ENCODE measurements at places on chromosomes 5 and 9.

- DNase-seq = no peak
Observed at GRCh38 chr5:120053841-120054240, 410.3 kb upstream of the PRR16 start.

GRCh38 chr9:3659647-3660046 is 133.8 kb upstream of the RFX3 start:
- no peak for DNase-seq

DNA sequence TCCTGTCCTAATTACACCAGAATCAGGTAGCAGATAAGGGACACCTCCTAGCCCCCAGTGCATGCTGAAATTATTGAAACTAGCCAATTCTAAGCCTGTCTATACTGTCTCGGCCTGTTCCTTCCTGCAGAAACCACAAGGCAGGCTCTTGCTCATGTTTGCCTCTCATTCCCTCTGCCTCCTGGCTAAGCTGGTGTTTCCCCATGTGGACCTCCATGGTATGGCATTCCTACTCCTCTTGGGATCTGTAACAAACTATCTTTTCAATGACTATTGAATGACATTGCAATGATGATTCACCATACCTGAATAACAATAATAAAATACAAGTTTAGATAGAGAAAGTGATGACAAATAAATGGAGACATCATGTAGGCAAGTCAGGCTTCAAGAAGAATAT is 35.6 kb upstream of the ADAMTS16 start:
- DNase-seq = no peak

DNA sequence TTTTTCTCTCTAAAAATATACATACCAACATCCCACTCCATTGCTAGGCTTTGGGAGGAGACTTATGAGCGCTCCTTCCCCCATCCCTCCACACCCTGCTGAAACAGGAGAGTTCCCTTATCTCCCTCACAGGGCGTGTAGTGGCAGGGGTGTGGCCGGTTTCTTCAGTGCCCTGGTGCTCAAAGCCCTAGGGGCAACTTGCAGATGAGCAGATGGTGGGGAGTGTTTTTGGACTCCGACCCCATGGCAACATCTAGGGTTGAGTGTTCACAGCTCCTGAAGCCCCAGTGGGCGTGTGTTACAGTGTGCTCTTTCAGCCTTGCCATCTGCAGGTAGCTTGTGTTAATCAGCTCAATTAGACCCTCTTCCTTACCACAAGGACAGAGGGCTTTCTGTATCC is 409.5 kb downstream of the MAT2B start:
- no peak for DNase-seq

DNA sequence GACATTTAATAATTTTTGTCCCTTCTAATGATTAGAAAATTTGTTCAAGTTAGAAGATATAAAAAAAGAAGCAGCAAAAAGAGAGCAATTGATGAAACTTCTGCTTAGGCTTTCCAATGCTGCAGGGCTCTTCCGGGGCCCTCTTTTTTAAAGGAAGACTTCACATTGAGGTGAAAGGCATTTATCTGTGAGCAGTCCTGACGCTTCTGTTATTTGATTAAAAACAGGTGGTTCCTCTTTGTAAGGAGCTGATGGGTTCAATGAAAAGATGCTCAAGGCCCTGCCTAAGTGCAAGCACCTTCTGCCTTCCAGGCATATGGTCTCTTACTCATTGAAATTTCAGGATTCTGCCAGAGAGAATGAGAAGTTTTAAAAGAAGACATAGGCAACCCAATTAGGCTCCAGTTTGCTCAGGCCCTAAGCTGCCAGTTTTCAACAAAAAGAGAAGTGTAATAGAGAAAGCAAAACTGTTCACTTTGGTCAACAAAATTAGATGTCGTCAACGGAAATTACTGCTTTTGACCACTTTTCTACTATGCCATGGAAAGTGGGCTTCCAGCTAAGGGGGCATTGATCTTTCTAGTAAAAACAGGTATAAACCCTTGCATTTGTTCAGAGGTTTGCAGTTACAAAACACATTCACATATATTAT is 100.2 kb downstream of the INSYN2B start:
- DNase-seq = no peak

- peak; percentile 63 for DNase-seq
Observed at GRCh38 chr5:119080936-119081335, 10.0 kb downstream of the DMXL1 start.

DNA sequence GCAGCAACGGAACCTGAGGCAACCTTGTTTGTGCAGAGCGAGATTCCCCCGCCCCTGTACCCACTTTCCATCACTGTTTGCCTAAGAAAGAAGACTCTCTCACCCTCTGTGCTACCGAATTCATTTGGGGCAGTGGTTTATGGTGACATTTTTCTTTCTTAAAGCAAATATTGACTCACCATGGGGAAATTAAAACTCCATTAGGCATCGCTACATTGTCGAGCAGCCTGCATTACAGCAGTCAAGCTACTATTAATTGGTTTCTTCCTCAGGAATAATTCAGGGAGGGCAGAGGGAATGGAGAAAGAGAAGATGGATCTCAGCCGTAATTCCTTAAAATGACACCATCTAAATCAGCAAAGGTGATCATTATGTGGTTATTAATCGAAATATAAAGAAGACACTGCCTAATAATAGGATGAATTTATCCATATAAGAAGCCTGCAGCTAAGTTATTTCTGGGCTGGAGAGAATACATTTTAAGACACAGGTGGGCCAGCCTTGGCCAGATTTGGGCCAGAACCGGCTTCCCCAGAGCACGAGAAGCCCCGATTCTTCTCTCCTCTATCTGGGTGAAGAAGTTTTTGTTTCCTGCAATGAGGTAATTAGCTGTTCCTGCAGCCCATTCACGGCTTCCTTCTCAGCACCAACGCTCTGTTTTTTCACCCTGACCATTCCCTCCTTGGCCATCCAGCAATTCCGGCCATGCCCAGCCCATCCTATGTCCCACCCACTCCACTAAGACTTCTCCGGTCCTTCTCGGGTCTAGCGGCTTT is 16.8 kb downstream of the CFAP77 start:
- DNase-seq = no peak

DNA sequence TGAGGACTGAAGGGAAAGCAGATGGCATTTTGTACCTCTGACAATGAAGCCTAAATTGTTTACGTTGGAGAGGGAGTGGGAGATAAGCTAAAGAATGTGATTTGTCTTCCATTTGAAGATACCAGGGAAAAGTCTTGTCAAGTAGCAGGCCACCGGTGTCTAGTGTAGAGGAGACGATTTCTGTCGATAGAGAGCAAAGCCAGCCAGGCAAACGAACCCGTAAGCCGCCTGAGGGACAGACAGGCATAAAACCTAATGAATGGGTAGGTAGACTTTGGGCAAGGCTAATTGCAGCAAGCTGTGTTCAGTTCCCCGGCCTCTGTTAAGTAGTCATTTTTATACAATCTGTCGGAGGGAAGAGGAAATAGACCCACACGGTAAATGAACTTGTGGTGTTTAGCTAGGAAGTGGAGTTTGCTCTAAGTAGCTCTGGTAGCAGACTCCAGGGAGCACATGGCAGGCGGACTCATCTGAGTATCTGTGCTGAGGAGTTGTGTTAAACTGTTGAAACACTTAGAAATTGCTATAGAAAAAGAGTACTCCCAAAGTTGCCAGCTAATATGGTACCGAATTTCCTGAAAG is 28.8 kb downstream of the SMARCA2 start:
- DNase-seq = no peak

DNA sequence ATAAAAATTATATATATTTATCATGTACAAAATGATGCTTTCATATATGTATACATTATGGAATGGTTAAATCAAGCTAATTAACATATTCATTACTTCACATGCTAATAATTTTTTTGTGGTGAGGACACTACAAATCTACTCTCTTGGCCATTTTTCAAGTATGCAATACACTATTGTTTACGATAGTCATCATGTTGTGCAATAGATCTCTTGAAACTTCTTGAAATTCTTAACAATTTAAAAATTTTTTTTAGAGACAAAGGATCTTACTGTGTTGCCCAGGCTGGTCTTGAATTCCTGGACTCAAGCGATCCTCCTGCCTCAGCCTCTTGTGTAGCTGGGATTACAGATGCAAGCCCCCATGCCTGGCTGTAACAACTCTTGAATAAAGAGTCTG is 45.2 kb upstream of the SHOC1 start:
- DNase-seq = no peak

DNA sequence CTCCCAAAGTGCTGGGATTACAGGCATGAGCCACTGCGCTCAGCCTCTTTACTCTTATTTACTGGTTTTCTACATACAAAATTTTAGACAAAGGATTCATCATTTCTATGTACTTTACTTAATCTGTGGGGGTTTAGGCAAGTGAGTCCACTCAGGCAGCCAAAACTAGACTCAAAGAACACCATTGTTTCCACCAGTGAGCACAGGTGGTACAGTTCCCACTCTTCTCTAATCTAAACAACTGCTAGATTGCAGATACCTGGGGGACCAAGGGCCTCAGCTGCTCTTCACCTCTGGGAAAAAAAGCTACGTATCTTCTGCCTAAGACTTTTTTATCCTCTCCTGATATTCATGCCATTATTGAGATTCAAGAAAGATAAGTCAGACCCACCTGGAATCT is 260.1 kb downstream of the EBF1 start:
- DNase-seq = no peak

GRCh38 chr9:36120705-36121104 is 15.8 kb upstream of the GLIPR2 start:
- DNase-seq = no peak

GRCh38 chr9:127248241-127248640 is 16.3 kb upstream of the GARNL3 start:
- DNase-seq = no peak

- no peak for DNase-seq
Observed at GRCh38 chr9:96342571-96343245, 40.7 kb upstream of the HSD17B3 start.

DNA sequence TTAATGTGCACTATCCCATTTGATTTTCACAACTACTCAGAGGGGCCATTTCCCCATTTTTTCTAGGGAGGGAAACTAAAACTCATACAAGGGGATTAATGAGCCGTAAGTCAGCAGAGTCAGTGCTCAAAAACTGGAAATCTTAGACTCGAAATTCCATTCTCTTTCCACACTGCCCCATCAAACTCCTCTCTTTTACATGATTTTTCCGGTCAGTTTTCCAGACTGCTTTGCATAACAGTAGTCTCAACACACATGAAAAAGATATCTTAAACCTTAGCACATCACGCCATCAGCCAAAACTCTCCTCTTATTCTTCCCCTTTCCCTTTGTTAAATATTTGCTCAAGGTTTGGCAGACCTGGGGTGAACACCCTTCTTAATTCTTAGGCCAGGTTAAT is 332.0 kb downstream of the RFX3 start:
- DNase-seq = peak; percentile 30

- DNase-seq = no peak
Observed at GRCh38 chr5:1320436-1321344, 24.2 kb downstream of the CLPTM1L start.

DNA sequence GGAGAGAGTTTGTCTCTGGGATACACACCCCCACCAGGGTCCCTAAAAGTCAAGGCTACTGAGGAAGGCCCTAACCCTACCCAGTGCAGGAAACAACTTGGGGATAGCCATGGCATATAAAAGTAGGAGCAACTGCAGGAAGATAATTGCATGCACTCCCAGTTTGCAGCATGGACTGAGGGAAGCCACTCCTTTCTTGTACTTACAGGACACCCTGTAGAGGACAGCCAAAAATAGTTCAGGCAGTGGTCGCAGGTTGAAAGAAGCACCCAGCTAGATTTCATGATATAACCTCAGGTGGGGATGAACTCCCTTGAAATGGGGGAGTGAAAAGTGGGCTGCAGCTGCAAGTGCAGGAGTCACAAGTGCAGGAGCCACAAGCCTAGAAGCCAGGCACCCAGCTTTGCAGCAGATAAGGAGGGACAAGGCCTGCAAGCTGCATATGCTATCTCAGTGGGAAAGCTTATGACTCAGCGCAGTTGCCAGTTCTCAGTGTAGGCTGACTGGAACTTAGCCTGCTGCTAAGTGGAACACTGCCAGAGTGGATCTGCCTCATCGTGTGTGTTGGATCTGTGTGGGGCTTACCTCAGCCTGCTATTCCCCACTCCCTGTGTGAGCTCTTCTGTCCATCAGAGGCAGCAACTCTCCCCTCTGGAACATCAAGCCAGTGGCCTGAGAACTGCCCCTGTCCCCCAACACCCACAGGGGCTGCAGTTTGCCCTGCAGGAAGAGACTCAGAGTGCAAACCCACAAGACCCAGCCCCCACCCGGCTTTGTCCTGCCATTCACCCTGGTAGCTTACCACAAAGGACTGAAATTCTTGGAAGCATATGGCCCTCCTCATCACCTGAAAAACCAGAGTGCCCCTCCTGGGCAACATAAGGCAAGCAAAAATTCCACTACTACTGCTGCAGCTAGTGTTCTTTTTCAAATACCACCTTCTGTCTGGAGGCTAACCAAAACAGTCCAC is 42.7 kb downstream of the CYLC2 start:
- DNase-seq = no peak

- DNase-seq = no peak
Observed at GRCh38 chr5:36237751-36238150, 4.0 kb downstream of the NADK2 start.

DNA sequence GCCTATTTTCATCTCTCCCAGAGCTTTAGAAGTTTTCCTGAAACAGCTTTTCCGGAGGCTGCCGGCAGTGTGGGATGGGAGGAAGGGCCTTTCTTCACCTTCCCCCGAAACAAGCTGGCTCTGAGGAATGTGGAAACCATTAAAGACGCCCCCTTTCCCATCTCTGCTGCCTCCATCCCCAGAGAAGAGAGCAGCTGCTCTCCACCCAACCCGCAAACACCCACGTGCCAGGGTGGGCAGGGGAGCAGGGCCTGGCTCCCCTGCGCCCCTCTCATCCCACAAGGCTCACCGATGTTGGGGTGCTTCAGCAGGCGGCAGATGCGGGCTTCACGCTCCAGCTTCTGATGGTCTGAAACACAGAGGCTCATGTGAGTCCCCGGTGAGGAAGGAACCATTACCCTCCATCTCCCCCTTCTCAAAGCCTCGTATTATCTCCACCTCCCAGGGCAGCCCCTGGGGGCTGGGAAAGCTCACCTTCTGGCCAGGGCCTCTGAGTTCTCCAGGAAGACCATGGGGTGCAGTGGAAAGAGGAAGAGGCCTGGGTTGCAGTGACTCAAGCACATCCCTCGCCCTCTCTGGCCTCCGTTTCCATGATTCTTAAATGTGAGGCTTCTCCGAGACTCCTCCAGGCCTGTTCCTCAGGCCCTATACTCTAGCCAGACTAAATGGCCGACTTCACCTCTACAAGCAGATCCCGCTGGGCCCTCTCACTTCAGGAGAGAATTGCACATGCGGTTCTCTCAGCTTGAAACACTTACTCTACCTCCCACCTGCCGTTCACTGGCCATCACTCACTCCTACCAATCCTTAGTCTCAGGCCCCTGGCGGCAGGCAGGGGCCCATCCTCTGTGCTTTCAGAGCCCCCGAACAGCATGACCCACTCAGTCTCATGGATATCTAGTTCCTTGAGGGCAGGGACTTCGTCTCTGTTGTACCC is 24.6 kb downstream of the CAMK2A start:
- no peak for DNase-seq

DNA sequence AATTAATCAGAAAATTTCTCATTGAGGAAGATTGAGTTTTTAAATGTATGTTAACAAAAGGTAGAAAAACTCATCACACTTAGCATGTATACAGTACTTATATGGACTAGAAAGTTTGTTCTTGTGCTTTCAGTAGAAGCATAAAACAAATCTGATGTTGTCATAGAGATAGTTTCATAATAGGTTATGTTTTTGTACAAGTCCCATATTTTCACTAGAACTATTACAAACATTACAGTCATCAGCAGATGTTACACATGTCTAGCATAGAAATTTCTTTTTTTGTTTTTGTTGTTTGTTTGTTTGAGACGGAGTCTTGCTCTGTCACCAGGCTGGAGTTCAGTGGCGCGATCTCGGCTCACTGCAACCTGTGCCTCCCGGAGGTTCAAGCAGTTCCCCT is 131.4 kb downstream of the COMMD10 start:
- no peak for DNase-seq

Data from muscle of back (tissue), 13 donors.